A549 treated with RU486 at 1 μM for 4 hours (cell line): ENCODE measurements at places on chromosomes 4 and X. TPM values are rescaled to one million over a fixed set of nuclear protein-coding genes. Genes with fewer than 3 reads are reported as not detected.

The ZCCHC18 gene
- 0.08 to 0.25 TPM (median 0.15 TPM) in 3 of 5 replicates, not detected in the others for total RNA-seq

The SASH3 gene
- total RNA-seq: not detected in 5 replicates

The SPINK2 gene
- not detected in 5 replicates for total RNA-seq

The ARHGAP24 gene
- total RNA-seq: 4.4 to 5.2 TPM (median 4.6 TPM) in 5 replicates

The TSPAN7 gene
- total RNA-seq: 2.7 to 3.2 TPM (median 2.9 TPM) in 5 replicates
